Suprapubic skin (tissue), 4 donors: ENCODE measurements at places on chromosomes 2 and 18. TPM values are rescaled to one million over a fixed set of nuclear protein-coding genes. Genes with fewer than 3 reads are reported as not detected.

DNA sequence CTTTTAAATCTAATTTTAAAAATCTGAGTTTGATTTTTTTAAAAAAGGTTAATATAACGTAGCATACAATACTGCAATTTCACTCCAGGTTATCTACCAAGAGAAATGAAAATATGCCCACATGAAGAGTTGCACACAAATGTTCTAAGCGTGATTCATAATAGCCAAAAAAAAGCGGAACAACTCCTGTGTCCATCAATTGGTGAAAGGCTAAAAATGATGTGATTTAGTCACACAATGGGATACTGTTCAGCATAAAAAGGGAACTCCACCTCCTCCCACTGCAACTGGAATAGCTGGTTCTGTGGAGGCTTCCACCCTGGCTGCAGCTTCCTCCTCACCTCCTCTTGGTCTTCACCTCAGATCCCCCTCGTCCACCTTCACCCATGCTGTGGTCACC lies 132.8 kb downstream of the PIK3C3 start:
- no peak for DNase-seq

GRCh38 chr2:198307093-198307492 lies 502.7 kb downstream of the PLCL1 start:
- no peak for DNase-seq

DNA sequence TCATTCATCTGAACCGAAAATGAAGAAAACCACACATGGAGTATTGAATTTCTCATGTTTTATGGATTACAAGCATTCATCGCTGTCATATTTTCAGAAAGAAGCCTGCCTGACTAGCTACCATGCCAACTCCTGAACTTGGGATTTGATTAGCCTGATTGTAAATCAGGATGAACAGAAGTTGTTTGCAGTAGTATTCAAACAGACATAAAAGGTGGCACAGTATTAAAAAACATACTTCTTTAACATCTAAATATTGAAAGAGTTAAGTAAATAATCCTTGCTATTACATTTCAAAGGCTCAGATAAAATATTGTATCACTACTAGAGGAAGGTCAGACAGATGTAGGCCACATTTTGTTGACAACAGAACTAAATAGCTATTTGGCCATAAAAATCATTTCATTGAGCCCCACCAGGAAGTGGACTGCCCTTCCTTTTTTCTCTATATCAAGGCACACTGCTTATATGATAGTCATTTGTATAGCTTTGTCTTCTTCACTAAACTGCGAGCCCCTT lies 21.6 kb downstream of the SLC38A11 start:
- no peak for DNase-seq

- DNase-seq = no peak
Observed at GRCh38 chr2:33660416-33661123, 61.5 kb upstream of the FAM98A start.

DNA sequence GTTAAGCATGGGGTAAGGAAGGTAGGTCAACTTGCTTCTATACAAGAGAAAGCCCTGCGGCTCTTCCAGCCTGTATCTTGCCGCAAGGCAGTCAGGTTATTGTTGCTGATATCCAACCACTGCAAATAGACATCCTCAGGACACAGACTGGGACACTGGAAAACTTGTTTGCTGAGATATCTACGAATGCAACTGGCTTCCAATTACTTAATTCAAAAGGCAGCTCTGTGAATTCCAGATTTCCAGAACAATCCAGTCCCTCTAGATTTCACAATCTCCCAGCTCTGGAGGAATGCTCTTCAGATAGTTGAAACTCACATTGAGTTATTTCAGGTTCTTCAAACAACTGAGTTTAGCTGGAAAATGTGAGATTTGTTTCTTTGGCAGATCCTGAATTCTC lies 34.6 kb upstream of the SP9 start:
- DNase-seq = no peak

DNA sequence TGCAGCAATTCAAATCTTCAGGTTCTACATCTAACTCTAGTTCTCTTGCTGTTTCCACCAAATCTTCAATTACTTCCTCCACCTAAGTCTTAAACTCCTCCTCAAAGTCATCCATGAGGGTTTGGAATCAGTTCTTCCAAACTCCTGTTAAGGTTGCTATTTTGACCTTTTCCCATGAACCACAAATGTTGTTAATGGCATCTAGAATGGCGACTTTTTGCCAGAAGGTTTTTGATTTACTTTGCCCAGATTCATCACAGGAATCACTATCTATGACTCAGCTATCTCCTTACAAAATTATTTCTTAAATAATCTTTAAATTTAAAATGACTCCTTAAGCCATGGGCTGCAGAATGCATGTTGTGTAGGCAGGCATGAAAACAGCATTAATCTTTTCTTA lies 368.9 kb upstream of the TNP1 start:
- no peak for DNase-seq

DNA sequence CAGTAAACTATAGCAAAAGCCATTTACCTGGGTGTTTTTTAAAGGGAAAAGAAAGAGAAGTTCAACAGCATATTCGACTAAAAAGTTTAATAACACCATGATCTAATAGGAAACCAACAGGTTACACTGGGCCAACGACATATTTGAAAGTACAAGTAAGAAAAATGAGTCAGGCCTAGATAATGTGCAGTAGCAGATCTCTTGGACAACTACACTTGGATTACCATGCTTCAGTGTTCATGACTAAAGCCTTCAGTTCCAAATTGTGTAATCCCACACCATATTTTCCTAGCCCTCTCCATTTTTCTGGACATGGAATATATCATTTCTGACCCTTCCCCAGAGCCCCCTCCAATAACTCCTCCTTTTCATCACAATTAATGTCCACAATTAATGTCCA lies 39.1 kb upstream of the FIGN start:
- DNase-seq = no peak

GRCh38 chr18:12422936-12423335 lies 15.2 kb downstream of the PRELID3A start:
- DNase-seq = no peak

Gene ZBTB7C
- 26.0 TPM for total RNA-seq

Gene C2orf80
- not detected for total RNA-seq
